BE2C (cell line): ENCODE measurements at places on chromosomes 5 and 9.
A peak's percentile ranks its signal among the peaks of the same experiment; 100 is the strongest.

DNA sequence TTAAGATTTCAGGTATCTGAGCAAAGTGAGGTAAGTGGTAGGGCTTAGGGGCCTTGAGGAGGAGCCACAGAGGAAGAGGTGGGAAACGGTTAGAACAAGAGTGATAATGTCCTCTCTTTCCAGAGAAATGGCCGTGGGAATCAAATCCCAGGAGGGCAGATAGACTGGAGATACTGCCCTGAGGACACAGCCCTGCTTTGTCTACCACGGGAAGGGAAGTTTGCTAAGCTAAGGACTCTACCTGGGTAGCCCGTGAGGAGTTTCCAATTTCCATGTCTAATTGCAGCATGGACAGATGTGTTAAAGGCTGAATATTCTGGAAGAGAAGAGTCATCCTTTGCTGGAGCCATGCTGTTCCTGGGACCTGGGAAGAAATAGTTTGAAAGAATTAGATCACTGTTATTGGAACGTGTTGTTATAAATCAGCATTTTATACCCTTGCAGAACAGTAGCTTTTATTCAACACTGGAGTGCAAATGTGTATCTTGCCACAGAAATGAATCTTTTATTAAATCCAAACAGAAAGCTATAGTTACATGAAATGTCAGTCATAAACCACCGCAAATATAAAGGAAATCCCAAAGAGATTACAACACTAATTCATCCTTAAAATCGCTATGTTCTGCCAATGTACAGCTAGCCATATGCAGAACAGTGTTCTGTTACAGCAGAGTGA, 133.2 kb upstream of the LHFPL2 start:
- DNase-seq, result no peak

DNA sequence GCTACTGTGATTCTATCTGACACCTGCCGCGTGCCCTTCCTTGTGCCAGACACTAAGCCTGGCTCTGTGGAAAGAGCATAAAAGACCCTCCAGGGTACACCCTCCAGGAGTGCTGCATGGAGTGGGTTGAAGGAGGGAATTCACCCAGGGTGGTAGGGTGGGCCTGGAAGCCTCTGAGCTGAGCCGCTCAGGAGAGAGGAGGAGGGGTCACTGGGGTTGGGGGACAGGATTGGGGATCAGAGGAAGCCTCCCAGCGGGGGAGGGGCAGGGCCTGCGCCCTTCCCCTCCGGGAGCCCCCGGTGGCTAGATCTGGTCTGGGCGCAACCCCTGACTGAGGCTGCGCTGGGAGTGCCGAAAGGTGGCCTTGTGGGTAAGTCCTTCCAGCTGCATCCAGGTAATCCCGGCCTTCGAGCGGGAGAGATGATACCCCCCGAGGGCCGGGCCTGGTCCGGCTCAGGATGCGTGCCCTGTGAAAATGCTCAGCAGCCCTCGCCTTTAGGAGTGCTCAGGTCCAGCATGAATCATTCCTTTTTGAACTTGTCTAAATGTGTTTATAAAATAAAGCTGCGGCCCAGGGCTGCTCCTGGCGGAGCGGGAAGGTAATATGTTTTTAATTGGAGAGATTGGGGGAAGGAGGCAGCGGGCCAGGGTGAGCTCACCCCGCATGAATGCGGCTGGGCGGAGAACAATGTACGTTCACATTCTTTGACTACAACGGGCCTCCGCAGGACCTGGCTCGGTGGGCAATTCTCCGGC, 118.1 kb upstream of the SMIM23 start:
- DNase-seq, result no peak

GRCh38 chr5:159163027-159163700, 46.2 kb downstream of the RNF145 start:
- DNase-seq, result no peak

DNA sequence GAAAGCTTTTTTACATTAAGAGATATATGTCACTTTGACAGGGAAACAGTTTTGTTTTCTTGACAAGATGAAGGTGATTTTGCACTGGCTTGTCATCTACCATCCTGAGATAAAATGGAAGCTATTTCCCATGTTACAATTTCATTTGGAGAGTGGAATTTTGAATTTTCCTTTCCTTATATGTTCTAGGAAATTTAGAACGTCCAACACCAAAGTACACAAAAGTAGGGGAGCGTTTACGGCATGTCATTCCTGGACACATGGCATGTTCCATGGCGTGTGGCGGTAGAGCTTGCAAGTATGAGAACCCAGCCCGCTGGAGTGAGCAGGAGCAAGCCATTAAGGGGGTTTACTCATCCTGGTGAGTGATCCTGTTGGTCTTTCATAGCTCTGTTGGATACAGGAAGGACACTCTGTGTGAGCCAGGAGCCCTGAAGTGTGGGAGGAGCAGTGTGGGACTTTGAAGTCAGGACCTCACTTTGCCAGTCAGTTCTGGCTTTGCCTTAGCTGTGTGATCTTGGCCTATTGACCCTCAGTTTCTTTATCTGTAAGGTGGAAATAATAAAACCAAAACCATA, 887 bp downstream of the PTPDC1 start:
- no peak for DNase-seq

GRCh38 chr9:4011054-4011453, 288.8 kb downstream of the GLIS3 start:
- DNase-seq, result no peak

DNA sequence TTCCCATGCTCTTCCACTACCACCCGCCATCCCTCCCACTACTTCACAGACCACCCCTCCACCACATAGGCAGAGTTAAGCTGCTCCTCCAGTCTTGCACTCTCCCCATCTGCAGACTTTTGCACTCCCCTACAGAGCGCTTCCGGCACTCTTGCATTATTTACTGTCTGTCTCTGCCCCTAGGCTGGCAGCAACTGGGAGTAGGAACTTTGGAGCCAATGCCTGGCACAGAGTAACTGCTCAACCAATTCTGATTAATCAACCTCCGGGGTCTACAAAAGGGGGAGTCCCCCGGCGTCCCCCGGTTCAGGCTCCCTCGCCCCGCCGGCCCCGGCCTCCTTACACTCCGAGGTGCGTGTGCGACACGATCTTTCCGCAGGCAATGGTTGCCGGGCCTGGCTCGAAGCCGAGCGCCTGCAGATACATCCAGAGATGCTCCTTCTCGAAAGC, 498 bp downstream of the HAUS6 start:
- DNase-seq, result peak; percentile 36

GRCh38 chr5:151904909-151905308, 19.7 kb downstream of the GLRA1 start:
- DNase-seq, result no peak

DNA sequence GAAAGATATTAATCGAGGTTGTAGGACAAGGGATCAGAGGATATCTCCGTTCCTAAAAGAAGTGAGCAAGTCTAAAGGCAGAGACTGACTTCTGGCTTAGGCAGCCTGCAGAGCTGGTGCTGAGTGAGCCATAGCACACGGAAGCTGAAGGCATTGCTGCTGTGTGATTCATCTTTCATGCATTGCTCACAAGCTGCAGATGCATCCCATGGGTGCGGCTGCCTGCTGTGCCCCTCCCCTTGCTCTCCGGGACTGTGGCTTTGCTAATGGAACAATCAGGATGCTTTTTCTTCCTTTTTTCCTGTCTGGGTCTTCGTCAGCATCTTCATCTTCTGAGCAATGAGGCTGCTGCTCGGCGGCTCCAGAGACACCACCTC, 341.4 kb downstream of the DIRAS2 start:
- DNase-seq, result peak; percentile 63

- DNase-seq, result no peak
Measured at GRCh38 chr5:73104326-73104725, 16.0 kb upstream of the TMEM171 start.

GRCh38 chr5:67290655-67291054, 94.1 kb upstream of the CD180 start:
- DNase-seq, result no peak

- DNase-seq, result no peak
Measured at GRCh38 chr5:156154757-156155156, 172.2 kb upstream of the SGCD start.

- no peak for DNase-seq
Measured at GRCh38 chr5:179793468-179794139, at the start of gene LTC4S. LTC4S (plus strand) TSS chr5:179793986; CDS start chr5:179794081, 95 bp downstream.

DNA sequence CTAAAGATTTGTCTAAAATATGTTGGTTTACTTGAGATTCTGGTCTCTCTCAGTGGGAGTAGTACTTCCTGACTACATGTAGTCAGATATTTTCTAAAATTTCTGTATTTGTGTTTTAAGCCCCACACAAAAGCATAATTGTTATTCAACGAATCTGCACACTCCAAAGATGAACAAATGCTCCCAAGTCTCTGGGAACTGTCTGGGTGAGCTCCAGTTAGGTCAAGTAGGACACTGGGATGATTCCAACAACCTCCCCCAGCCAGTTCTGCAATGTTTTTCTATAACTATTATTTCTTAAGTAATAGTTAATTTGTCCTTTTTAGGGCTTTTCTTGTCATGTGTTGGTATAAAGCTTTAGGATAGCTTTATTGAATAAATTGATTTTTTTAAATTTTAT, 174.6 kb downstream of the FAM174A start:
- DNase-seq, result no peak

GRCh38 chr9:82424599-82425120, 436.1 kb downstream of the SPATA31D1 start:
- DNase-seq, result no peak
